Psoas muscle (tissue), 8 donors: ENCODE measurements at places on chromosomes 12 and 14. TPM values are rescaled to one million over a fixed set of nuclear protein-coding genes. Genes with fewer than 3 reads are reported as not detected.

GRCh38 chr12:73798523-73798922 is 739.1 kb upstream of the ATXN7L3B start:
- DNase-seq, result no peak

DNA sequence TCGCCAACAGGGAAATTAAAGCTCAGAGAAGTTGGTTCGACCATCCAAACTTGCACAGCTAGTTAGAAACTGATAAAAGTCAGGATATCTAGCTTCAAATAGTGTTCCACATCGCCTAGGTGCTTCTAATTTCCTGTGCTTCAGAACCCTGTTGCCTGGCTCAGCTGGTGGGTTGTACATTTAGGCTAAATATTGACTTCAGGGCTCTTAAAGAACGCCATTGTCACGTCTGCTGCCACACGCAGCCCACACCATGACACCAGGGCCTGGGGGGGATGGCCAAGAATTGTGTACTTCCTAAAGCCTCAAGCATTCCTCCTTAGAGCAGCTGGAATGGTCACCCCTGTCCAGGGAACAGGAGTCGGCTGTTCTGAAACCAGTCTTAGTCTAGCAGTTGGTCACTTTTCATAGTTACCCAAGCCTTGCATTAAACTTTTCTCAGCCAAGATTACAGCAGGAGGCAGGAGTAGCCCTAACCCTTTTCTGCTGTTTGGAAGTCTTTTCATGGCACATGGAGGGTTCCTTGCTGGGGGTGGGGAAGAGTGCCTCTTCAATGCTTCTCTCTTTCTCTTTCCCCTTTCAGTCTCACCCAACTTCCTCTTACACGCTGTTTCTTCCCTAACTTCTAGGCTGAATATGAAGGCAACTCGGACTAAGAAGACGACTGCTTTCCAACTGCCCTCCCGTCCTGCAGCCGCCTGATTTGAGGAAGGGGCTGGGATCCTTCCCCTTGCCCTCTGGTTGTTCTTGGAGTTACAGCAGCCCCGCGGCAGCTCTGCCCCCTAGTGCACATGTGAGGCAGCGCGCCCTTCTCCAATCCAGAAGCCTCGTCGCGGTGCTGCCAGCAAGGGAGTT is 17.1 kb downstream of the FOS start:
- peak; percentile 89 for DNase-seq

DNA sequence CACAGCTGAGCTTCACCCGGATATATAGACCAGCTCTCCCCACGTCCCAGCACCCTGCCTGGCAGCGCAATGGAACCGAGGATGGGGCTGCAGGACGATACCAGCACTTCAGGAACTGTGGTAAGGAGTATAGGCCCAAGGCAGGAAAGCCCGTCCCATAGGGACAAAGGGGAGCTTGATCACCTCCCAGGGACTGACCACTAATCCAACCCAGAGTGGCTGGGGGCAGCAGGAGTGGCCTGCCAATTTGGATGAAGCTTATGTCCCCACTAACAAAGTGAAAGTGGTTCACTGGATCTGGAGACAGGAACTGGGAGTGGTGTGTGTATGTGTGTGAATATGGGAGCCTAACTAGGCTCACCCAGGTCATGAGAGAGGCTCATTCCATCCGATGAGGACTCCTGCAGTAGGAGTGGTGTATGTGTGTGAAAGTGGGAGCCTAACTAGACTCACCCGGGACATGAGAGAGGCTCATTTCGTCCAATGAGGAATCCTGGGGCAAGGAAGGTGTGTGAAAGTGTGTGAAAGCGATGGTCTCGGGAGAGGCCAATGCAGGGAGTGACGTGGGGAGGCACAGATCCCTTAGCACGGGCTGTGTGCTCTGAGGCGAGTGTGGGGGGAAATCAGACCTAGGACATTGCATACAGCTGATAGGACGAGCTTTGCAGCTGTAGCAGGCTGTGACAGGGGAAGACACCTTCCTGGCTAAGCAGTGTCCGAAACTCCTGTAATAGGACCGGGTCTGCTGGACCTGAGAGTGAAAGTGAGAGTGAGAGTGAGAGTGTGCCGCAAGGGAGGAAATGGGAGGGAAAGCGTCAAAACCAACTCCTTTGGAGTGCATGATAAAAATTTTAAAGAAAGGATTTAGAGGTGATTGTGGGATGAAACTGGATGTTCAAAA is 25.7 kb downstream of the KLRK1 start:
- peak; percentile 40 for DNase-seq

GRCh38 chr12:92482599-92482998 is 220.2 kb upstream of the PLEKHG7 start:
- DNase-seq, result no peak

DNA sequence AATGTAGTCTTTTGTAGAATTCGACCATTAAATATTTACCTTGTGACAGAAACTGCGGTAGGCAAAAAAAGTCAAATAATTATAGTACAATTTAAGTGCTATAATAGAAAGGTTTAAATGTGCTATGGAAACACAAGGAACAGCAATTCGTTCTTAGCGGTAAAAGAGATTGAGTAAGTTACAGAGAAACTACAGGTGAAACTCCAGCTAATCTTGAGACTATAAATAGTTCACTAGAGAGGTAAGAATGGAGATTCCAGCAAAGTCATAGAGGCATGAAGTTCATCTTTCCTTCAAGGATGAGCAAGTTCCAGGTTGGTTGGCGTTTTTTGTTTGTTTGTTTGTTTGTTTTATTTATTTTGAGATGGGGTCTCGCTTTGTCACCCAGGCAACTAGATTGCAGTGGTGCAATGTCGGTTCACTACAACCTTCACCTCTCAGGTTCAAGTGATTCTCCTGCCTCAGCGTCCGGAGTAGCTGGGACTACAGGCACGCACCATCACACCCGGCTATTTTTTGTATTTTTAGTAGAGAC is 878 bp upstream of the R3HDM2 start:
- DNase-seq, result no peak

- DNase-seq, result no peak
Measured at GRCh38 chr14:84477996-84478395, 1051.9 kb upstream of the FLRT2 start.

DNA sequence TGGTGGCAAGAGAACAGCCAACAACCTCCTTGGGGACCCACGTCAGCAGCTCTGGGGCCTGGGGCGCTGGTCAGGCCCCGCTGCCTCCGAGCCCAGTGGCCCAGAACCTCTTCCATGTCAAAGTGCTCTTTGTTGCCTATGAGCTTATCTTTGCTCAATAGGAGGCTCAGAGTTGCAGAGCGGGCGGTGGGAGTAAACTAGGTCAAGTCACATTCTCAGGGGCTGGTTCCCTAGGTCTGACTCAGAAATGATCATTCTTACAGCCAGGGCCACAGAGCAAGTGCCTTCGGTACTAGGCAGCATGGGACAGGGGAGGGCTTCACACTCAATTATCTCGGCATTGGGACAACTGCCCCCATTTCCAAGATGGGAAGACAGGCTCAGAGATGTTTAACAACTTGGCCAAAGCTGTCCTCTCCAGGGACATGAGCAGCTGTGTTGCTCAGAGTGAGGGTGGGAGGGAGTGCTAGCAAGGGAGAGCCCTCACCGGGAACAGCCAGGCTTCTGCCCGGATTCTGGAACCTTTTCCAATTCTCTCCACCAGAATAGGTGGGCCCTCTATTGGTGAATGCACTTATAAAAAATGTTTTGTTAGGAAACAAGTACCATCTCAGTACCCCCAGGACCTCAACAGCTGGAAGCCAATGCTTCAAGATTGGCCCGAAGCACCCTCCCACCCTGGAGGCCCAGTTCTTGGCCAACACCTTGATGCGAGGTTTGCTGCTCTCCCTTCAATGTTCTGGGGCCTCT is 11.9 kb downstream of the SLC25A29 start:
- peak; percentile 53 for DNase-seq

- DNase-seq, result peak; percentile 20
Measured at GRCh38 chr14:34650786-34651584, 21.0 kb upstream of the SNX6 start.

TSPAN8 gene
- 1.4 TPM for total RNA-seq

DNA sequence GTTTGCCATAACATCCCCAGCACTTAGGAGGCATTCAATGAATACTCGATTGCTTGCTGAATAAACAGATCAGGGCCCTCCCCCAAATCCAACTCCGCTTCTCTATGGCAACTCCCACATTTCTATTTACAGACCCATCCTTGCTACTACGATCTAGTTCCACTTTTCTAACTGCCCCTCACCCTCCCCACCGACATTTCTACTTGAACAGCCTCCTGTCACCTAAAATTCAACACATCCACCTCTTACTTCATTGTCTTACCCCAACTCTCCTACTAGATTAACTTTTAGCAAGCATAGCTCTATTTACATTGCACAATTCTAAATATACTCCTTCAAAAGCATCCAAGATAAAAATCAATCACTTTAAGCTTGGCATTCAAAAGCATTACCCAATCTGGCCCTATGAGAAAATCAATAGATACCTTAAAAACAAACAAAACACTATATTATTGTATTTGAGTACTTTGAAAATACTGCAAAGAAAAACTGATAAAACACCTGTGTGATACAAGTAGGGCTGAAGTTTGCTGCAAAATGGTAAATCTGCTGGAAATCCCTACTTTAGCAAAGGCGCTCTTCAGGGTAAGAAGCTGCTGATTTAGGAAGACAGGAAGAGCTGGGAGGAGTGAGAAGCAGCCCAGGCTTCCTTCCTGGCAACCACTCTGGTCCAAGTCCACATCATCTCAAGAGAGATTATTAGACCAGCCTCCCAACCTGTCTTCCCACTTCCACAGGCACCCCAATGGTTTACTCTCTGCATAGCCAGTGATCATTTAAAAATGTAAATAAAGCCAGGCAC is 96.4 kb downstream of the HECTD4 start:
- no peak for DNase-seq

HOXC11 gene
- total RNA-seq, result not detected

DNA sequence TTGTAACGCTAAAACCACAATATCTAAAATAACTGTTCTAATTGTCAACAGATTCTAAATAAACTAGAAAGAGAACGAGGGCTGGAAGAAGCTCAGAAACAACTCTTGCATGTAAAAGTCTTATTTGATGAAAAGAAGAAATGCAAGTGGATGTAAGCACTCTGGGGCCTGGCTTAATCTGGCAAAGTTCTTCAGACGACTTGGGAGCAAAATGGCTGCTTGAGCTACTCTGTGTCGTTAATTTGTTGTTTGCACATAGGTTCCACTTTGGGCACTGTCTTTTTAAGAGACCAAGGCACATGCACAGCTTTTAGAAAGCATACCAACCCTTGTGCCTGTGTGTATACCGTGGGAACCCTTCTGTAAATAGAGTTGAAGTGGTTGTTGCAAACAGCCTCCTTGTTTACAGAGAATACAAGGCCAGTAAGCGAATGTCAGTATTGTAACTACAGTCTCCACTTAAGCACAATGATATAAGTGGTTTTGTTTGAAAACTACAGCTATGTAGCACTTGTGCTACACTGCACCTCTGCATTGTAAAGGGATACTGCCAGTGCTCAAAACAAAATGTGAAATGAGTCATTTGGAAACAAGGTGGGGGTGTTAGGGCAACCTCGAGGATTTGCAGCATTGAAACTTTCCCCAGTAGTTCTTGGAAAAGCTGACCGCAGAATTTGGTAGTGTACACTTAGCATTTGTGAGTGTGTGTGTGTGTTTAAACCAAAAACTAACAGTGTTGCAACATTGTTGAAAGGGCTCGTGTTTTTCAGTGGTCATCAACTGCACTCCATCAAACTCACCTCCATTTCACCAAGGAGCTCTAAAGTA is 154.3 kb downstream of the CEP83 start:
- DNase-seq, result no peak

PPFIA2 gene
- total RNA-seq, result 0.16 TPM

DNA sequence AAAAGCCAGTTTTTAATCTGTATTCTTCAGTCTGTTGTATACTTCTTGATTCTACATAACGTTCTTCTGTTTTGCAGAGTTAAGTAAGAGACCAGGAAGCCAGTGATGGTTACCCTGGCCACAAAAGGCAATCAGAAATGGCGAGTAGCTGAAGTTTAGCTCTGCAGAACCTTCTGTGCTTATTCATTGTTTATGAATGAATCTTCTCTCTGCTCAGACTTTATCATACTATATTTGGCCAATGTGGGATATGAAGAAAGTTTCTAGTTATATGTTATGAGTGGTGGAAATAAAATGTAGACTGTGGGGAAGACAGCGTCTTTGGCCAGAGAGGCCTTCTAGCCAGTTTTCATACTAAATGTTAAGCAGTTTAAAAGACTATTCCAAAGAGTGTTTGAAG is 249.9 kb upstream of the RGS6 start:
- no peak for DNase-seq

- DNase-seq, result peak; percentile 58
Measured at GRCh38 chr14:68939893-68940613, 39.0 kb downstream of the ACTN1 start.

GAS2L3 gene
- 0.97 TPM for total RNA-seq
